ENCODE measurements at places on chromosomes 6 and 20.

DNA sequence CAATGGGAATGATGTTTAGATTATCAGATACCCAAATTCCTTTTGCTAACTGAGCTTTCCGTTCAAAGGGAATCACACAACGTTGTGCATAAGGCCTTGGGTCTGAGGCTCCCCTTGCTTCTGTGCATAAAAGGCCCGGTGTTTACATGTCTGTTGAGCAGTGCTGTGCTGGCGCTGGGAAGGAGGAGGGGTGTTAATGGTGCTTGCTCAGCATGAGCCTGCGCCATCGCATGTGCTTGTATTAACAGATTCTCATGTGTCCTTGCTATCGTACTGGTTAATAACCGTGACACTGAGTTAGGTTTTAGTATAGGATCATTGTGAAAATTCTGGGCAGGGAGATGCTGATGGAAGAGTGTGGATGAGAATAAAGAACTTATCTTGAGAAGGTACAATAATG, 62.3 kb upstream of the TRAF3IP2 start:
- peak; percentile 45 for DNase-seq

GRCh38 chr6:46575530-46575929, 77.1 kb downstream of the CYP39A1 start:
- DNase-seq: no peak

GRCh38 chr20:60036746-60037499, 78.7 kb downstream of the CDH26 start:
- DNase-seq: no peak

GRCh38 chr6:45174045-45174444, 154.1 kb upstream of the RUNX2 start:
- no peak for DNase-seq

DNA sequence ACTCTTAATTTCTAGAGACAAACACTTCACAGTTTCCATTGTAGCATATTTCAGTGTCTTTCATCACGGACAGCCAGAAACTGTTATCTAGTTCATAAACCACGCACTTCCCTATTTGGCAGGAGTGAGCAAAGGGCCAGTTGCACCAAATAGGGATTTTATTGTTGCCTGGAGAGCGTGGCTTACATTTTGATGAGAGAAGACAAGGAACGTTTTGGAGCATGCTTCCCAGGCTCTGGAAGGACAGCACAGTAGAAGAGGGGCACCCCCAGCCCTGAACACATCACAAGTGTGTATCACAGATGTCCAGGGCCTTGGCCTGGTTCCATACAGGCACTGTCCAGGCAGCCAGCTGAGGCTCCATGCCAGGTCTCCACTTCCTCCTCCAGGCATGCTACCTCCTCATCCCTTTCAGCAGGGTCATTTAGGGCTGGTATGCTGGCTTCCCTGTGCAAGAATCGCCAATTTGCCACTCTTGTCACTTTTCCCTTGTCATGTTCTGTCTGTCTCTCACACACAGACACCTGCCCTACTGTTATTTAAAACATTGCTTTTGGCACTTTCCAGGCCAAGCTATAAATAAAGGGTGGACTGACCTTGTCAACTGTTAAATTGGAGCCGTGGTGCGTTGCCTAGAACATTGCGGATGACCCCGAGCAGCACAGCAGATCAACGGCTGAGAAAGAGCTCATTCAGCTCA, 235.0 kb upstream of the GMDS start:
- no peak for DNase-seq
